Neural crest cell (in vitro differentiated cells): ENCODE measurements at places on chromosomes 13 and 19. TPM values are rescaled to one million over a fixed set of nuclear protein-coding genes. Genes with fewer than 3 reads are reported as not detected.

GRCh38 chr13:110415669-110416068 lies 108.6 kb downstream of the COL4A2 start:
- DNase-seq = no peak

DNA sequence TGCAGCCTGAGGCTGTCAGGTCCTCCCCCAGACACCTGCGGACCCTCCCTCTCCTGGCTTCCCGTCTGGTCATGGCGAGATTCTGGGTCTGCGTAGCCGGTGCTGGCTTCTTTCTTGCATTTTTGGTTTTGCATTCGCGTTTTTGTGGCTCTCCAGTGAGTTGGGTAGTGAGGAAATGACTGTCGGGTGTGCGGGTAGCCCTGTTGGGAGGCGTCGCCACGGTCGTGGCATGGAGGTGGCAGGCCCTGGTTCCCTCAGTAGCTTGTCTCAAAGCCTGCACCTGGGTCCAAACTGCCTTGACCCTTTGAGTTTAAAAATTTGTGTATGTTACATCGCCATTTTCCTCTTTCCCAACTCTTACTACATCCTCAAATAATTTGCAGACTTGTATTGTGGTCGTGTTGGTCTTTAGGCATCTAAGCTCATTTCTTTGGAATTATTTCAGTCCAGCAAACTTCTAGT lies 344 bp downstream of the NHLRC3 start:
- DNase-seq = no peak

GRCh38 chr13:34862716-34863115 lies 79.4 kb upstream of the NBEA start:
- no peak for DNase-seq

DNA sequence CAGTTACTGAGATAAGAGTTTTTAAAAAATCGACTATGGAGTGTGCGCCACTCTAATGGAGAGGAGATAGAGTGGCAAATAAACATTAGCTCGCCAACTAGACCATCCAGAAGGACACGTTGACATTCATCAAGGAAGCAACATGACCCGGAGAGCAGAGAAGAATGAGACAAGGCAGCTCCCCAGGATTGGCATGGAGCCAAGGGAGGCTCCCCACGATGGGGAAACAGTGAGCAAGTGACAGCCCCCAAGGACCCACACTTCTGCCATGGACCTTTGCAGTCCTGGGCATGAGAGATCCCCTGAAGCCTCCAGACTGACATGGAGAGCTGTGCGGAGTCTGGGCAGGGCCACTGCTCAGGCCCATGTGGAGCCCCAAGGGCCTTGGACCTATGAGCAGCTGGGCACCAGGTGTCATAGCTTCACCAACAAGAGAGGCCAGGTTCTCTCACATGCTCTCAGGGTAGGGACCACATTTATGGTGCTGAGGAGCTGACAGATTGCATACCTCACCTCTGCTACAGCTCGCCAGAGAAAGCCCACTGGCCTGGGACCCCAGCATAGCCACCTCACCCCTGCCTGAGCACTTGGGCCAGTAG lies 6.7 kb downstream of the SIGLEC6 start:
- DNase-seq = no peak

DNA sequence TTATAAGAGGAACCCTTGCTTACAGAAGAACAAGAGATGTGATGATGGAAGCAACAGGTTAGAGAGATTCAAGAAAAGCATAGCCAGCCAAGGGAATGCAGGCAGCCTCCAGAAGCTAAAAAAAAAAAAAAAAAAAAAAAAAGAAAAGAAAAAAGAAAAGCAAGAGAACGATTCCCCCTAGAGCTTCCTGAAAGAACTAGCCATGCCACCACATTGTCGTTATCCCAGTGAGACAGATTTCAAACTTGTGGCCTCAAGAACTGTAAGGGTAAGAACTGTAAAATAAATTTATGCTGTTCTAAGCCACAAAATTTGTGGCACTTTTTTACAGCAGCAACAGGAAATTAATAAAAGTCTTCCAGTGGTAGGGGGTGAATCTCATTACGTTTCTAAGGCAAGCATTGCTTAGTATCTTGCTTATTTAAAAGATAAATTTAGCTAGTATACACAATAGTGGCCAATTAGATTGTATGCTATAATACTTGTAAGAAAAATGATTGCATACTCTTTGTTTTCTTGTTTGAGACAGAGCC lies 21.8 kb downstream of the RFXAP start:
- DNase-seq = no peak

- DNase-seq = no peak
Measured at GRCh38 chr13:38636761-38637160, 50.1 kb upstream of the FREM2 start.

- DNase-seq = no peak
Measured at GRCh38 chr19:10104130-10104513, 1.6 kb upstream of the ANGPTL6 start.

DNA sequence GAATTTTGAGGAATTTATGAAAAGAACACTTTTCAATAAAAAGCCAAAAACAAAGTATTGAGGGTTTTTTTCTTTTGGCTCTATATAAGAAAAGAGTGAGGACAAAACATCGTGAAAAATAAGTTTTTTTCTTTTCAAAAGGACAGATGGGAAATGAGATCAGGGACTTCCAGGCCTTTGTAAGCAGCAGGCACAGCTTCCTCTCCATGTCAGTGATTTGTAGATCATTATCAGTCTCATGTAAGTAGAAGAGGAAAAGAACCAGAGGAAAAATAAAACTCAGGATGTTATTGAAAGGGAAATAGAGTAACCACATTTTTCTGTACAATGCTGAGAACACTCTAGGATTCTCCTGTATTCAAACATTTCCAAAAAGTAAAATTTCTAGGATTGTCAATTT lies 29.9 kb downstream of the DOCK9 start:
- DNase-seq = no peak

- DNase-seq = no peak
Measured at GRCh38 chr13:24307211-24308067, 1.9 kb upstream of the C1QTNF9 start.

DNA sequence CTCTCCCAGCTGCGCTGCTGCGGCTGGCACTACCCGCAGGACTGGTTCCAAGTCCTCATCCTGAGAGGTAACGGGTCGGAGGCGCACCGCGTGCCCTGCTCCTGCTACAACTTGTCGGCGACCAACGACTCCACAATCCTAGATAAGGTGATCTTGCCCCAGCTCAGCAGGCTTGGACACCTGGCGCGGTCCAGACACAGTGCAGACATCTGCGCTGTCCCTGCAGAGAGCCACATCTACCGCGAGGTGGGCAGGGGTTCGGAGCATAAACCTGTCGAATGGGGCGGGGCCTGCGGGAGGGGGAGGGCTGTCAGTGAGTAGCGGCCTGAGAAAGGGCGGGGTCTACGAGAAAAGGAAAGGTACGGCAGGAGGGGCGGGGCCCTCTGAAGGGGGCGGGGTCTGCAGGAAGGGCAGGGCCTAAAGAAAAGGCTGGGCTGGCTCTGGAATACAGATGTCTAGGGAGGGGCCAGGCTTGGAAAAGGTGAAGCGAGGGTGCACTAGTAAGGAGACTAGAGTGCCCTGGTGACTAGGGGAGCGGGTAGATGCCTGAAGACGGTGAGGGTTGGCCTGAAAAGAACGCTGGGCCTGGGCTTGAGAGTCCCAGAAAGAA lies 3.6 kb downstream of the CD37 start:
- peak; percentile 30 for DNase-seq

- DNase-seq = peak; percentile 87
Measured at GRCh38 chr19:12092065-12092867, 27.7 kb downstream of the ZNF844 start.

DNA sequence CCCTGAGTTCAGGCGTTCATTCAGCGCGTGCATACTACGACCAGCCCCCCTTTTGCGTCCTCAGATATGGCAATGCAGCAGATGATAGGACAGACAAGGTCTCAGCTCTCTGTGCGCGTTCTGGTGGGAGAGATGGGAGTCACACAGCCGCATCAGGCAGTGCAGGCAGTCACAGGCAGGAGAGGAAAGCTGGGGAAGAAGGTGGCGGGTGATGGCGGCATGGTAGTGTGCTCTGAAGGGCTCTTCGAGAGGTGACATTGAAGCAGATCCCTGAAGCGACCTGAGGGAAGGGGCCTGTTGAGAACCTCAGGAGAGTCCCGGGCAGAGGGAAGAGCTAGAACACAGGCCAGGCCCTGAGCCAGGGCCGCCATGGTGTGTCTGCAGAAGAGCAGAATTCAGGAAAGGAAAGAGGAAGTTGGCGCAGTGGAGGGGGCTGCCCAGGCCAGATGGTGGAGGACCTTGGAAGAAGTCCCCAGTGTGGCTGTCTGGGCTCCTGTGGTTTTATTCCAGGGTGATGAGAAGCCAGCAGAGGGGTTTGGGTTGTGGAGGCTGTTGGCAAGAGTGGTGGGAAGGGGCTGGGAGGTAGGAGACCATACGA lies 3.5 kb downstream of the USF2 start:
- no peak for DNase-seq

- DNase-seq = no peak
Measured at GRCh38 chr13:28533441-28534166, 38.7 kb upstream of the FLT1 start.

- no peak for DNase-seq
Measured at GRCh38 chr13:98549006-98549727, 27.7 kb downstream of the STK24 start.

- no peak for DNase-seq
Measured at GRCh38 chr13:21039097-21039800, 22.1 kb downstream of the LATS2 start.

GRCh38 chr19:28956421-28956820 lies 256.5 kb downstream of the UQCRFS1 start:
- DNase-seq = no peak

- DNase-seq = no peak
Measured at GRCh38 chr13:45122941-45123340, 2.6 kb downstream of the GTF2F2 start.

- DNase-seq = no peak
Measured at GRCh38 chr13:93818345-93818744, 591.7 kb downstream of the GPC6 start.

GRCh38 chr19:16328824-16329482 lies 4.3 kb downstream of the KLF2 start:
- no peak for DNase-seq

- no peak for DNase-seq
Measured at GRCh38 chr19:2804156-2805004, 15.3 kb upstream of the ZNF554 start.

GRCh38 chr19:13861392-13861713 lies 15.6 kb upstream of the NANOS3 start:
- no peak for DNase-seq

DNA sequence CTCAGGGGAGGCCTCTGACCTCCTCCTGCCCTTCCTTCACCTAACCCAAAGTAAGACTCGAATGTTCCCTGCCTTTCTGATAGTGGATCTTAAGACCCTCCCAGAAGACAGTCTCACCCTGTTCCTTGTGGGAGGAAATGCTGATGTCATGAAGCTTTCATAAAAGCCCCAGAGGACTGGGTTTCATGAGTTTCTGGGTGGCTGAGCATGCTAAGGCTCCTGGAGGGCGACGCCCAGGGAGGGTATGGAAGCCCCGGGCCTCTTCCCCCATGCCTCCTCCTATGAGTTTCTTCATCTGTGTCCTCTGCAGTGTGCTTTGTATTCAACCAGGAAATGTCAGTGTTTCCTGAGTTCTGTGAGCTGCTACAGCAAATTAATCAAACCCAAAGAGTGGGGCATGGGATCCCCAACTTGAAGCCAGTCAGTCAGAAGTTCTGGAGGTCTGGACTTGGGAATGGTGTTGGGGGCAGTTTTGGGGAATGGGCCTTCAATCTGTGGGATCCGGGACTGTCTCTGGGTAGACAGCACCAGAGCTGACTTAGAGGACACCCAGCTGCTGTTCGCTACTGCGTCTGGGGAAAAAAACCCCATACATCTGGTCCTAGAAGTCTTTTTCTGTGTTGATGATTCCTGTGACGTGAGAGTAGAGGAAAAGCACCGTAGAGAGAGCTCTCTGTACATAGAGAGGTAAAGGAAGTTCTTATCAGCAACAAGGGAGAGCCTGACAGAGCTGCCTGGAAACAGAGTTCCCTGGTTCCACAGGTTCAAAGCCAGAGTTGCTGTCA lies 2.0 kb upstream of the LILRB2 start:
- DNase-seq = no peak

GRCh38 chr13:31168166-31168565 lies 6.5 kb upstream of the HSPH1 start:
- no peak for DNase-seq

CDC34 gene
- 106 and 111 TPM in 2 replicates for total RNA-seq

KLF5 gene
- 0.44 and 0.68 TPM in 2 replicates for total RNA-seq

CASP14 gene
- not detected in 2 replicates for total RNA-seq

ZNF541 gene
- not detected in 2 replicates for total RNA-seq

ZNF99 gene
- total RNA-seq = not detected in 2 replicates

SLAIN1 gene
- total RNA-seq = 38.7 and 43.3 TPM in 2 replicates

LGALS14 gene
- total RNA-seq = not detected in 2 replicates

ZNF154 gene
- total RNA-seq = 25.6 and 26.2 TPM in 2 replicates

RASGRP4 gene
- total RNA-seq = 0.43 and 0.58 TPM in 2 replicates

C1QTNF9 gene
- not detected in 2 replicates for total RNA-seq

ZNF66 gene
- 16.4 and 19.0 TPM in 2 replicates for total RNA-seq

CACNG7 gene
- 25.3 and 26.4 TPM in 2 replicates for total RNA-seq
